Gastrocnemius medialis (tissue), 4 donors: ENCODE measurements at places on chromosomes 6 and 20. TPM values are rescaled to one million over a fixed set of nuclear protein-coding genes. Genes with fewer than 3 reads are reported as not detected.

The ROS1 gene
- not detected for total RNA-seq

The ULBP1 gene
- not detected for total RNA-seq

The CDH4 gene
- 1.2 TPM for total RNA-seq

The TFAP2D gene
- not detected for total RNA-seq

The MYCT1 gene
- 13.7 TPM for total RNA-seq

The DAAM2 gene
- 37.4 TPM for total RNA-seq

The WASF1 gene
- total RNA-seq, result 2.7 TPM

The SIM1 gene
- total RNA-seq, result 0.68 TPM

The PDYN gene
- not detected for total RNA-seq

The UBR2 gene
- total RNA-seq, result 40.8 TPM

The SLC22A1 gene
- total RNA-seq, result 1.4 TPM

The GJA1 gene
- 9.6 TPM for total RNA-seq

The B3GAT2 gene
- not detected for total RNA-seq

The TRIM26 gene
- total RNA-seq, result 23.7 TPM

The ARHGAP40 gene
- not detected for total RNA-seq

The SMPD2 gene
- 6.4 TPM for total RNA-seq

The PROKR2 gene
- not detected for total RNA-seq

The NOX3 gene
- not detected for total RNA-seq

The CLPSL1 gene
- not detected for total RNA-seq
